ENCODE measurements at places on chromosomes 4 and X.

DNA sequence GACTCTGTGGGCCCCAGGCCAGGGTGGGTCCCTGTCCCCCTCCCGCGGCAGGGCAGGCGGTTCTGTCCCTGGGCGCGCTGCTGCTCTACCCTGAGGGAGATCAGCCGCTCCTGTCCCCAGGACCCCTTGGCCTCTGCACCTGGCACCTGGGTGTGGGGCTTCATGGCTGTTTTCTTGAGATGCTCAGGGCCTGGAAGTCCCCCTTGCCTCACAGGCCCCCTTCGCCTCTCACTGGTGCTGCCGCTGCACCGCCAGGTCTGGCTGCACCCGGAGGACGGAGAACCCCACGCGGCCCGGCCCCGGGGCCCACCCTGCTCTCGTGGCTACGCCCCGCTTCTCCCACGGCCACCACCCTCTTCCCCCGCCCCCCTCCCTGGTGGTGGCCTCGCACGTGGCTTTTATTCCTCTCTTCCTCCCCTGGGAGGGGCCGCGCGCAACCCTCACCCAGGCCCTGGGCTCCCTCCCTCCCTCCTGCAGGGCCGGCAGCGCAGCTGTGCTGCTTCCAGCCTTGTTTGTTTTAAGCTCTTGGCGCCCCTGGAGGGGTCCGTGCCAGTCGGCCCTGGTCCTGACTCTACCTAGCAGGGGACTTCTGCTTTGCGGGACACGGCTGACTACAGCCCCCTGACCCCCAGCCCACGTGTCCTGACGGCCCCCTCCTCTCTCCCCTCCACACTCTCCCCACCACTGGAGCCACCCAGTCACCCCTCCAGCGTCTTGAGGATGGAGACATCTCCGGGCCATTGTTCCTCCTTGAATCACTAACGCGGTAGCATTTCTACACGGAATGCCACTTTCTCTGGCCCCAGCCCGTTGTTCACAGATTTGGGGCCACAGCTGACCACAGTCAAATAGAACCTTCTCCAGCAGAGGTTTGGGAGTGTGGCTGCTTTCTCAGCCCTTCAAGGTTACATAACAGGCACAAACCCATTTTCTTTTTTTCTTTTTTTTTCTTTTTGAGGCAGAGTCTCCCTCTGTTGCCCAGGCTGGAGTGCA, 20.6 kb upstream of the CLDN24 start:
- no peak for DNase-seq

DNA sequence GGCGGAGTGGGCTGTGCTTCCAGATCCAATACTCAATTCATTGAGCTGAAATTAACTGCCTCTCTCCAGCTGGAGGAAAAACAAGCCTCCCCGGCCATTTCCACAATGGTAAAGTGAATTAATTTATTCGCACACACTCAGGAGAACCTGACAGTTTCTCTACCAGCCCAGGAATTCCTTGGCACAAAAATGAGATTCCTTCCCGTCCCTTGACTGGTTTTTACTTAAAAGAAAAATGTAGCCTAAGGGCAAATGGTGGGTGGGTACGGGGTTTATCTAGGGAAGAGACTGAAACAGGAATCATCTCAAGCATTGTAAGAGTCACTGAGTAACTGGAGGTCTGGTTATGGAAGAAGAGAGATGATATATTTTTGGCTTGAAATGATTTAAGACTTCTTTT, 102.7 kb downstream of the VCX3A start:
- DNase-seq: no peak

- no peak for DNase-seq
These were observed 114.2 kb downstream of the CDS1 start for GRCh38 chr4:84697159-84697558.

- no peak for DNase-seq
These were observed 99.4 kb upstream of the STX18 start for GRCh38 chr4:4641254-4641653.

GRCh38 chr4:133263104-133263503, 114.0 kb downstream of the PCDH10 start:
- no peak for DNase-seq

DNA sequence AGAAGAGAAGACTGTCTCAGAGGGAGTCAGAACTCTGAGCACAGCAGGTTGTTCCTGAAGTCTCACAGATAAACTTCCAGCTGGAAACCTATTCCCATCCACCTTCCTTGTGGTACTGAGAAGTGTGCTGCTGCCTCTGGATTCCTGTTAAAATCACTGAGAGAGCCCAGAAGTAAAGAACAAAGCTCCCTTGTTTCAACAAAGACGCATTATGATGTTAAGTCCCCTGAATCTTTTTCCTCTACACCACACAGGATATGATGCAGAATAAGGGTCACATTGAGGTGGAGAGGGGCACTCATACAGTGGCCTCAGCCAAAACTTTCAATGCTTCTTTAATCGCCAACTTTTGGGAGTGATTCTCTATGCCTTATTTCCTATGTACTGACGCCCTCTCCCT, 321.0 kb downstream of the OPHN1 start:
- DNase-seq: no peak

- no peak for DNase-seq
These were observed 43.1 kb upstream of the MTM1 start for GRCh38 chrX:150525061-150525919.

DNA sequence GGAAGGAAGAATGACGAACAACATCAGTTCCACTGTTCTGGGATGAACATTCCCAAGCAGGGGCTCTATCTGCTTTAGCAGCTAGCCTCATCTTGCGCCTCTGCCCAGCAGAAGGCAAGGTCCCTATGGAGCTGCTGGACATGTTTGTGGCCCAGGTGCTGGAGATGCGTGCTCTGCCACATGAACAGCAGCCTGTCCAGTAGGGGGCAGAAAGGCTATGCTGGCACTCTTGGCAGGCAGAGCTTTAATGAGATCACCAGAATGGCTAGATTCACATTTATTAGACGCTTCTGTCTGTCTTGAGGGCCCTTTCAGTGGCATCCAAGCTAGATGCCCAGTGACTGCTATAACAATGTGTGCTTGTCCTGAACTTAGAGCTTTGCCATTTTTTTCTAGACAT, 1826.0 kb downstream of the STIM2 start:
- no peak for DNase-seq

GRCh38 chr4:174522183-174523024, at the start of gene HPGD:
HPGD (minus strand) TSS chr4:174522488; CDS start chr4:174522451, 37 bp downstream.
- peak; percentile 61 for DNase-seq

Data from activated naive CD4-positive, alpha-beta T cell treated with Interleukin-2 at 50 U/mL for 16 hours (primary cell).